ENCODE measurements at places on chromosomes 2 and 18. TPM values are rescaled to one million over a fixed set of nuclear protein-coding genes. Genes with fewer than 3 reads are reported as not detected.

Gene LRRC30
- not detected for total RNA-seq

Gene NABP1
- 72.7 TPM for total RNA-seq

Gene SOX11
- 0.03 TPM for total RNA-seq

Gene NPHP1
- total RNA-seq = 3.9 TPM

Gene DSC2
- total RNA-seq = 0.07 TPM

Gene ADGRF3
- 0.20 TPM for total RNA-seq

Gene KIF1A
- total RNA-seq = 0.33 TPM

Gene PRKD3
- 45.5 TPM for total RNA-seq

Measured in smooth muscle cell of the pulmonary artery (primary cell).